SW 1271 (cell line): ENCODE measurements at places on chromosomes 2 and 18.

- no peak for DNase-seq
Measured at GRCh38 chr18:69567813-69568488, 167.3 kb downstream of the DOK6 start.

DNA sequence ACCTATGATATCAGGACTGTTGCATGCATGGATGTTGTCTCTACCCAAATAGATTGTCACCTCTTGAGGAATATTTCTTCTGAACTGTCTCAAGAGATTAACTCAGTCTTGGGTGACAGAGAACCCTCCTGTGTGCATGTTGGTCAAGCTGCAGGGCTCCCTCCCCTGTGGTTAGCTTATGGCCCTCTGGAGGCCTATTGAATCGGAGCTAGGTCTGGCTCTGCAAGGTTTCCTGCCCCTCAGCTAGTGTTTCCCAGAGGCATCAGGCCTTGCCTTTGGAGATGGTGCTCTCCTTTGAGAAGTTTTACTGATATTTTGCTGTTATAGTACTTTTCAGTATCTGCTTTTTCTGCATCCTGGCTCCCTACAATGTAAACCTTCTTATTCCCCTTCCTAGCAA lies 769.2 kb upstream of the FAM98A start:
- no peak for DNase-seq

DNA sequence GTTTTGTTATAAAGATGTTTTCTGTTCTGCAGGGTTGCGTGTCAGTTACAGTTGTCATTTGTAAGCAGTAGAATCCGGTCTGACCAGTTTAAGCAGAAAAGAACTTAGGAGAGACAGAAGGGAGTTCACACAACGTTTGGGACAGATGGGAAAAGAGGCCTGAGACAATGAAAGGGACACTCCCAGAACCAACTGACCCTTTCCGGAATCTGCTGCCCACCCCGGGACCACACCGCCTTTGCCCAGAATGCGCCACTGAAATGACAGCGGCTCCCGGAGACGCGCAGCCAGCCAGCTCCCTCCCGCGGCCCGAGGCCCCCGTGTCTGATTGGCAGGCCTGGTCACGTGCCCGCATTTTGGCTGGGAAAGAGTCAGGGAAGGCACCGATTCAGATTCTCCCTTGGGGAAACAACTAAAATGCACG lies 244.6 kb downstream of the BCL2 start:
- peak; percentile 35 for DNase-seq

- no peak for DNase-seq
Measured at GRCh38 chr2:43196768-43197587, 29.4 kb downstream of the ZFP36L2 start.

- DNase-seq: no peak
Measured at GRCh38 chr2:39156107-39156506, 35.3 kb upstream of the SOS1 start.

DNA sequence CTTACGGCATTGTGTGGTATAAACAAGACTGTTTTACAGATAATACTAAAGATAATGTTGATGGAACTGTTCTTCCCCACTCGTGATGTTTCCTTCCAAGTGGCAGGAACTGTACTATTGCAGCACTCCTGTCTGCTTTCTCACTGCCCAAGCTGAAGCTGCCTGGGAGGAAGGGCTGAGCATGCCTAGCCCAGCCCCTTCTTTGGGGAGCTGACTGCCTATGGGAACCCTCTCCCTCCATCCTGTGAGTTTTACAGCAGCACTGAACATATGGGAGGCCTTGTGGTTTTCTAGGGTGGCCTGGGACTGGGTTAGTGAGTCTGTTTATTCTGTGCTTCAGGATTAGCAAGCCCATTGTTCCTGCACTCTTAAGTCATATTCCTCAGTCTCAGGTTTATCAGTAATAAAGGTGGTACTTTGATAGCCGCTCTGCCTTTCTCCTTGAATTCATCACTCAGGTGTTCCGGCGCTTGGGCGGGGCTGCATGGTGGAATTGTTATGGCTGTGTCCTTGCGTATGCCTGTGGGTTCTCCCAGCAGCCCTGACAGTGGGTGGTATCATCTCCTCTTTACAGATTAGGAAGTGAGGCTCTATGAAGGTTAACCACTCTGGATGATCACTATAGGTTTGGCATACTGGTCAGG lies 379.7 kb downstream of the PTPRM start:
- DNase-seq: peak; percentile 1

DNA sequence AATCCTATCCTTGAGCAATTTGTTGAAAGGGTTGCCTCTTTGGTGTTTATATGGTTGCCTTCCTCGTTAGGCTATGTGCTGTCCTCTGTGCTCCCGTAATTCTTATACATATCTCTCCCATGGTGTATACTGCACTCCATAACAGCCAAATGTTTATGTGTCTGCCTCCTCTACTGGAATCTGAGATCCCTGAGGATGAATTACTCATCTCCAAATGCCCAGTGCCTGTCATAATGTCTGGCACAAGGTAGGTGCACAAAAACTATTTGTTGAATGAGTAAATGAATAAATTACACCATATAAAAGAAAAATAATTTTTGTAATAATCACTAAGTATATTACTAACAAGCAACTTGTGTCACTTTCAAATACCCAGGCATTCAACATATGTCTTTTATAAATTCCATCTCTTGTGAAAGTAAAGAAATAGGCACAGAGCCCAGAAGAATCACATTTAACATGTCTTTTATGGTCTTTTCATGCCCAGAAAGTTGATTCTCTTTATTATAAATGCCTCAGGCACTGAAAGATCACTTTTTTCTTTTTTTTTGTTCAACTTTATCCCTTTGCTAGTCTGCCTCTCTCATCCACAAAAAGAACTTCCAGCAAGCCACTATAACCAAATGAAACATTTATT lies 164.9 kb downstream of the CCDC148 start:
- DNase-seq: no peak

DNA sequence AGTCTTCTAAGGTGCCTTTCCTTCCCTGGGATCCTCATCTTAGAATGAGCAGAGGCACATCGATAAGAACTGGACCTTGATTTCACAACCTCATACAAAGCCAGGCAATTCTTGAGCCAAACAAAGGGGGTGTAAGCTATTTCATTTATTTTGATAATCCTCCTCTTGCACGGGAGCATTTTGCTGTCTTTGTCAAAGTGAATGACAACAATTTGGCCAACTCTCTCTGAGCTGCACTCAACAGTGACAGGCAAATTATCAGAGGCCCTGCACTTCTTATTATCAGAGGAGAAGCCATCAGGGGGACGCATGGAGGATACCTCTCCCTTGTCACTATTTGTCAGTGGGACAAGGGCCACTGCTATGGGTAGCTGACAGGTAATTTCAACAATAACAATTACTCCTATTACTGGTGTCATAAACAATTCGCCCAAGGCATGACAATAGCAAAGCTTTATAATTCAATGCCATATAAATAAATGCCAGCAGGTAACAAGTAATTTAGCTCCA lies 260.4 kb downstream of the MEIS1 start:
- DNase-seq: no peak

GRCh38 chr18:59388817-59389216 lies 29.8 kb upstream of the LMAN1 start:
- no peak for DNase-seq

- DNase-seq: no peak
Measured at GRCh38 chr18:62521593-62521992, 1.2 kb upstream of the ZCCHC2 start.

- DNase-seq: peak; percentile 56
Measured at GRCh38 chr2:152405206-152406118, 70.5 kb downstream of the FMNL2 start.

DNA sequence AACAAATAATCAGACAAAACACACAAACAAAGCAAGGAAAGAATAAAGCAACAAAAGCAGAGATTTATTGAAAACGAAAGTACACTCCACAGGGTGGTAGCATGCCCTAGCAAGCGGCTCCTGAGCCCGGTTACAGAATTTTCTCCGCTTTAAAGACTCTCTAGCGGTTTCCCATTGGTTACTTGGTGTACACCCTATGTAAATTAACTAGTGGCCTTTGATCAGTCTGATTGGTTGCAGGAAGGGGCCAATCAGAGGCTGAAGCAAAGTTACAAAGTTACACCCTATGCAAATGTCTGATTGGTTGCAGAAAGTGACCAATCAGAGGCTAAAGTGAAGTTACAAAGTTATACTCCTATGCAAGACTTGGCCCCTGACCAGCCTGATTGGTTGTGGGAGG lies 242.9 kb downstream of the LDLRAD4 start:
- no peak for DNase-seq

DNA sequence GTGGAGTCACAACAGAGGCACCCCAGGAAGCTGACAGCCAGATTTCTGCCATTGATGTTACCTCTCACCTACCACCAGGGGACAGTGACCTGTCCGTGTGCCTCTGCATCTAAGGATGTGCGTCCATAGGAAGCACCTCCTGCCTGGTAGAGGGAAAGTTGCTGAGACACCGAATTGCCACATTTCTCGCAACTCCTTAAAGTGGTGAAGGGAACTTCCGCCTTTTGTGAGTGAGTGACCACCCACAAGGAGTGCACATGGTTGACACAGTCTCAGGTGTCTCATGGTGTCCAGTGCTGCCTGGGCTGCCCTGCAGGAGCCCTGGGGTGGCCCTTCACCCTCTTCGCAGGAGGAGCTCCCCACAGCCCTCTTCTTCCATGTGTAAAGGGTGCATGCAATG lies 201.8 kb downstream of the GBX2 start:
- no peak for DNase-seq

- DNase-seq: no peak
Measured at GRCh38 chr2:16496426-16497388, 168.9 kb downstream of the CYRIA start.

DNA sequence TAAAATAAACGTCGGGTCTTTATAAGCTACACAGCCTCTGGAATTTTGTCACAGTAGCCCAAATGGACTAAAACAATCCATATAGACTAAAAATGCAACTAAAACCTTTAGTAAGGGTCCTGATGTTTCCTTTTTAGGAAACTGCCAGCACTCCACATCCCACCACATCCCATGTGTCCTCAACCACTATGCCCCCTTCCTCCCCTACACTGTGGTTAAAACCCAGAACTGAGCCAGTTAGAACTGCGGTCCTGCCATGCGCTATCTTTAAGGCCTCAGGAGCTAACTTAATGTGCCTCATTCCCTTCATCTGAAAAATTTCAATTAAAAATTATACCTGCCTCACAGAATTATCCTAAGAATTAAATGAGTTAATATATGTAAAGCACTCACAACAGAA lies 41.1 kb downstream of the ACVR1 start:
- no peak for DNase-seq

GRCh38 chr2:44453259-44453658 lies 91.5 kb downstream of the CAMKMT start:
- no peak for DNase-seq

- DNase-seq: no peak
Measured at GRCh38 chr2:230234845-230235244, 9.3 kb downstream of the SP140 start.

DNA sequence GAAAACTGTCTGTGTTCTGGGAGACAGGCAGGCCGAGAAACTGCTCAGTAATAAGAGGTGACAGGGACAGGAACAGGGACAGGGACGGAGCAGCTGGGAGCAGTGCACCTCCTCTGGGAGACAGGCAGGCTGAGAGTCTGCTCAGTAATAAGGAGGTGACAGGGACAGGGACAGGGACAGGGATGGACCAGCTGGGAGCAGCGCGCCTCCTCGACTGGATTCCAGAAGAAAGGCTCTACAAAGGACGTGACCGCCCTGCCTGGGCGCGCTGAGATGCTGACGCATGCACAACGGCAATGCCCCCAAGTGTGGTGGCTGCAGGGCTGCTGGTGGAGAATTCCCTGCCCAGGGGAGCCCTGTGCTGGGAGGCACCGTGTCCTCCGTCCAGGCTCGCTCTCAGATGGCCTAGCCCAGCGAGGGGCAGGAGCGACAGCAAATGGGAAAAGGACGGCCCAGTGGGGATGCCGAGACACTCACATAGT lies 44.2 kb upstream of the PXDN start:
- DNase-seq: no peak

GRCh38 chr2:44894058-44894457 lies 47.4 kb upstream of the SIX3 start:
- DNase-seq: no peak

DNA sequence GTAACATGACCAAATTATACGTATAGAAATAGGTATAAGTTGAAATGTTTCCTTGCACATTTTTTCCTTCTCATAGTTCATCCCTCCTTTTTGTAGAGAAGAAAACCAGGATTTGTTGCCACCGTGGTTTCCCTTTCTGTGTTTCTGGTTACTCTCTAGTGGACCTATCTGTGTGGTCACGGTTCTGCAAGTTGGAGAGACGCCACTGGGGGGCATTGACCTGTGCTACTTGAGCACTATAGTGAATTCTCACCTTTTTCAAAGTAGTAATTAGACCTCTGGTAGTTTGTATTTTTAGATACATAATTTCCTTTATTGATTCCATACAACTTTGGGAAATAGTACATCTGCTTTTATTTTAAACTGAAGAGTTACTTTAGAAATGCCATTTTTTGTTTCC lies 444.8 kb downstream of the PTPRM start:
- DNase-seq: no peak

GRCh38 chr18:41144441-41144840 lies 810.6 kb upstream of the PIK3C3 start:
- DNase-seq: no peak

GRCh38 chr2:212052412-212053159 lies 486.0 kb downstream of the ERBB4 start:
- no peak for DNase-seq

- no peak for DNase-seq
Measured at GRCh38 chr2:21451403-21451802, 327.6 kb downstream of the TDRD15 start.

DNA sequence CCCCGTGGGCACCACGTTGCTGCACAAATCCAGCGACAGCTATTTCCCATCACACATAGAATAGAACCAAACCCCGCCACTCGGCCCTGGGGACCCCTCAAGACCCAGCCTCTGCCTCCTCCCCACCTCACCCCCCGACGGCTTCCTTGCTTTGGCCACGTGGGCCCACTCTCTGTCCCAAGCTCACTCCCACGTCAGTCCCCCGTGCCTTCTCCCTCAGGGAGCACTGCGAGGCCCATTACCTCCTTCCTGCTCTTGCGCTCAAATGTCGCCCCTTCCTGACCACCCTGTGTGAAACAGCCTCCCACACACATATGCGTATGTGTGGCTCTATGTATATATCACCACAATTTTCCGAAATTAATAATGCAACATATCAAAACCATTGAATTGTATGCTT lies 239.7 kb downstream of the SH3BP4 start:
- DNase-seq: no peak

DNA sequence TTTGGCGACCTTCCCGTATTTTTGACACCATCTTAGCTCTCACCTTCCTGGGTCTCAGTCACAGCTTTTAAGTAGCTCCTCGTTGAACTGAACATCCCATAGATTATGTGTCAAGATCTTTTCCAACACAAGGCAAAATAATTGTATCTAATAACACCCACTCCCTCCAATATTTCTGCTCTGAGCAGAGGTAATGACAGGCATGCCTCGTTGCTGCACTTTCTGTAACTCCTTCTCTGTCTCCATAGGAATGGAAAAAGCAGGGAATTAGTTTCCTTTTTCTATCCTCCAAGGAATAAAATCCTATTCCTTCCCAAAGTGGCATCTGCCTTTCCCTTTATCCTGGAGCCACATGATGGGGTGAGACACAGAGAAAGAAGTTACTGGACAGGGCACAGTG lies 174.0 kb upstream of the CDH20 start:
- no peak for DNase-seq
